Stimulated activated CD8-positive, alpha-beta memory T cell treated with anti-CD3 and anti-CD28 coated beads, Interleukin-7, amount 100 ng/mL, for 1 hour (primary cell): ENCODE measurements at places on chromosomes 7 and 10.

- no peak for DNase-seq
Observed at GRCh38 chr10:82922046-82922445, 1047.1 kb downstream of the NRG3 start.

- no peak for DNase-seq
Observed at GRCh38 chr7:155603205-155603857, 41.1 kb upstream of the RBM33 start.

- DNase-seq, result no peak
Observed at GRCh38 chr10:45058992-45059561, 58.4 kb downstream of the ZNF22 start.

DNA sequence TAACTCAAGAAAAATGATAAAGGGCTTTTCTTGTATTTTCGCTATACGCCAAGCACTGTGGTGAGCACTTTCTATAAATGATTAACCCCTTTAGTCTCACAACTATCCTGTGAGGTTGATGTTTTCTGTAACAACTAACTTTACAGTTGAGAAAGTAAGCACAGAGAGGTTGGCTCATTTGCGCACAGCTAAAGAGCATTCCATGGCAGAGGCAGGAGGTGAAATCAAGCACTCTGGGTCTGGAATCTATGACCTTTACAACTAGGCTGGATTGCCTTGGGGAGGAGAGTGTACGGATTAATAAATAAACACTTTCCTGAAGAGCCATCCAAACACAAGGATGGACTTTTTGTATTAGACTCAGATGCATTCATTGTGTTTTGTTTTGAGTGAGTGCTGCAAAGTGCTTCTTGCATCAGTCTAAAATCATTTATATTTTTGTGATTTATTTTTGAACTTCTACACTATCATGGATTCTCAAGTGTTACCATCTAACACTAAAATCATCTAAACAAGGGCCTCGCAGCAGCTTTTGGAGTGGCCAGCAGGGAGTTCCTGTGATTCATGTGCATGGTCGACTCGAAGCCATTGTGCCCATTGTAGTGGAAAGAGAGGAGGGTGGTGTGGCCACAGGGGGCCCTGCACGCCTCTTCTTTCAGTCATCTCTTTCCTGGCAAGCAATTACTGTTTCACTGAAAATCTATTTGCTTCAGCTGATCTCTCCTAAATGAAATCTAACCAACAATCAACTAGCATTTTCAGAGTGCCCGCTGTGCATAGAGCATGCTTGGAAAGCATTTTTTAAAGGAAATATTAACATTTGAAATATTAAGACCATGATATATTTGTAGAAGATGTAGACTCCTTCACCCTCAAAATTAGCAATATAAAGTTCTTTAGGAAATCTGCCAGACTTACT lies 633.4 kb upstream of the COBL start:
- no peak for DNase-seq

DNA sequence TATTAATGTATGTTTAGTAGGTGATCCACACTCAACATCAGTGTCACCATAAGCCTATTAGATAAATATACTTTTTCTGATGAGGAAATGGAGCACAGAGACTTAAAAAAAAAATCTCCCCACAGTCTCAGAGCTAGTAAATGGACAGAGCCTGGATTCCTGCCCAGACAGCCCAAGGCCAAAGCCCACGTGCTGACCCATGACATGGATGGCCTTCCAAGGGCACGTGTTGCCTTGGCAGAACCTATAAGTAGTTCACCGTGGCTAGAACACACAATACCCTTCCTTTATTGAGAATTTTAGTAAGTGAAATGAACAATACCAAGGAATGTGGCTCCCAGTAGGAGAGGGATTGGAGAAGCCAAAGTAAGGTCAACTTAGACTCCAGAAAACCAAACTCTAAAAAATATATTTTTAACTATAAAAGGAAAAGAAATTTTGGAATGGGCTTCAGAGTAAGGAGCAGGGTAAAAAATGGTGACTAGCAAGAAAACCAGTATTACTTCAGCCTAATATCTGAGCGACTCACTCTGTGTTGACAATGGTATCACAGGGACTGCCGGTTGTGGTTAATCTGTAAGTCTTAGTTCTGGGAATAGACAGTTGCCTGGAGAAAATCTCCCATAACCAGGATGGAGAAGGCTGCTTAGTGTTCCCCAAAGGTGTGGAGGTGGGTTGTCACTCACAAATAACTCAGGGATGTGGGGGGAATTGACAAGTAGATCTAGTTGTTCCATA lies 223.0 kb downstream of the SORCS1 start:
- DNase-seq, result no peak

DNA sequence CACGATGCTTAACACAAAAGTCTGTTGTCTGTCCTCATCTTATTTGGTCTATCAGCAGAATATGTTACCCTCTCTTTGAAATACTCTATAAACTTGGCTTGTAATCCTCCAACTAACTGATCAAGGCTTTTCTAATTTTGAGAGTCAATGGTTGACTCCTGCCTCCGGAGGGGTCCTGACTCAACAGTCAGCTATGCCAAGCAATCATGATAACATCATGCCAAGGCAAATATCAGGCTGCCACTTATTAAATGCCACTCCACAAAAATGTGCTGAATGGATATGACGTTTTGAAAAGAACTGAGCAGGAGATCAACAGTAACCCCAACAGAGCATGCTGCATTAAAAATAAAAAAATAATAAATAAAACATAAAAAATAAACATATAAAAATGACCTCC lies 116.1 kb downstream of the PARD3 start:
- DNase-seq, result no peak

GRCh38 chr7:127862525-127862924 lies 168.7 kb downstream of the LRRC4 start:
- DNase-seq, result no peak

GRCh38 chr10:50216894-50217293 lies 34.4 kb downstream of the ASAH2 start:
- DNase-seq, result no peak

DNA sequence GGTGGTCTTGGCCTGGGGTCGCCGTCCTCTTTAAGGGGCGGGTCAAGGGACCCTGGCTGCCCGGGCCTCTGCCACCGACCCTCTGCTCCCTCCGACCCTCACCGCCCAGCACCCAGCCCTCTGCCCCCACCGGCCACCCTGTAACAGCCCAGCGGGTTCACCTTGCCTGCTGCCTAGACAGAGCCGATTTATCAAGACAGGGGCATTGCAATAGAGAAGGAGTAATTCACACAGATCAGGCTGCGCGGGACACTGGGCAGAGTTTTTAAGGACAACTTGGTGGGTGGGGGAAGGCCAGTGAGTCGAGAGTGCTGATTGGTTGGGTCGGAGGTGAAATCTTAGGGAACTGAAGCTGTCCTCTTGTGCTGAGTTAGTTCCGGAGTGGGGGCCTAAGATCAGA lies 779 bp upstream of the ADCK2 start:
- DNase-seq, result no peak

GRCh38 chr10:79059859-79060379 lies 8.8 kb upstream of the ZMIZ1 start:
- DNase-seq, result no peak

GRCh38 chr10:108601851-108602250 lies 1321.5 kb downstream of the XPNPEP1 start:
- DNase-seq, result no peak

DNA sequence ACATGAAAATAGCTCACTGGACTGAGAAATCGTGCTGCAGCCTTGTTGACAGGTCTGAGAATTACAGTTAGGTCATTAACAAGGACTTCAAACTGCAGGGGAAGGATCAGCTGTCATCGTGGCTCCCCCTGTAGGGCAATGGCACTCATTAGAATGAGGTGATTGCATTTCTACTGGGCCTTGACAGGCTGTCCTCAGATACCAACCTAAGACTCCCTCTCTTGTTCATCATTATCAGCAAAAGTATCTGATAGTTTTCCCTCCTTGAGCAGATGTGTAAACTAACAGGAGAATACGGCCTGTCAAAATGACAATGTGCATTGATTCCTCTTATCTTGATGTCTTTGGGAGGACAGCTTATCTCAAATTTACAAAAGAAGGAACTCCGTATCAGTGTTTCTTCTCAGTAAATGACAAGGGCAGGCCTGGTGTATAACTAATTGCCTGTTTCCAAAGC lies 648.5 kb upstream of the LRRN3 start:
- DNase-seq, result no peak

DNA sequence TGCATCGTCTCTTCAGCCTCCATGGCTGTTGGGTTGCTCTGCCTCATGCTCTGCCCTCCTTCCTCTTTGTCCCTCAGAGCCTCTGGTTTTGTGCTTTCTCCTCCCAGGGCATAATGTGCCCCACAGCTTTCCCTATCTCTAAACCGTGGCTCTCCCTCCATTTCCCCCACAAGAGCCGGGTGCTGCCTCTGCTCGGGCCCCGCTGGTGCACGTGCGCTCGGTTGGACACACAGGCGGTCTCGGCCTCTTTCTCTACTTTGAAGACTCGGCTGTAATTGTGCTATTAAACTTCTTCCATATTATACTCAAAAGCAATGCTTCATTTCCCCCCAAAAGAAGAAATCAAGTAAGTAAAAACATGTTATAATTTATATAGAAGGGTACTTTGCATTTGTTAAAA lies 109.7 kb upstream of the KLF14 start:
- DNase-seq, result no peak

DNA sequence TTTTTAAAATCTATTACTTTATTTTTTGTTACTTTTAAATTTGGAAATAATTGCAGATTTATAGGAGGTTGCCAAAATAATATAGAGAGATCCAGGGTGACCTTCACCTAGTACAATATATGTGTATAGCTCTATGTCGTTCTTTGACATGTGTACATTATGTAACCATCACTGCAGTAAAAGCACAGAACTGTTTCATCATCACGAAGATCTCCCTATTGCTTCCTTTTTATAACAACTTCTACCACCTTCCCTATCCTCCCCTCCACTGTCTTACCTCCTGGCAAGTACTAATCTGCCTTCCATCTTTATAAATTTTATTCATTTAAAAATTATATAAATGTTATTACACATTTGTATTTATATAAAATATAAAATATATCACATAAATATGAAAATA lies 251.0 kb downstream of the AUTS2 start:
- no peak for DNase-seq

GRCh38 chr10:101261702-101262101 lies 32.4 kb upstream of the LBX1 start:
- DNase-seq, result no peak

DNA sequence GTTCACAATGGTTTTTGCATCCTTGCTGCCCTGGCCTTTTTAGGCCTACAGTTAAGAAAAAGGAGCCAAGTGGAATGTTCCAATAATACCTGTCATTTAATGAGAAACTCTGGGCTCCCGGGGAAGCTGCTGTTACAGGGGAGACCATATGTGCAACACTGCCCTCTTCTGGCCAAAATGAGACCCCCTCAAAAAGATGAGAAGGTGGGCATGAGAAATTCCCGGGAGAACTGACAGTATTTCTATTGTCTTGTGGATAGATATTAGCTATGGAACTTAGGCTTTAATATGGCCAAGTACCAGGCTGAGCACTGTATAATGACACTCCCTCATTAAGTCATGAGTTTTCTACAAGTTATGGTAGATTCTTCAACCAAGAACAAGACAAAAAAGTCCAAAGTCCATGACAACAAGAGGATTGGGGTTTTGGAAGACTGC lies 99.4 kb downstream of the CCDC3 start:
- no peak for DNase-seq

GRCh38 chr10:72124989-72125388 lies 36.6 kb upstream of the SPOCK2 start:
- DNase-seq, result no peak

DNA sequence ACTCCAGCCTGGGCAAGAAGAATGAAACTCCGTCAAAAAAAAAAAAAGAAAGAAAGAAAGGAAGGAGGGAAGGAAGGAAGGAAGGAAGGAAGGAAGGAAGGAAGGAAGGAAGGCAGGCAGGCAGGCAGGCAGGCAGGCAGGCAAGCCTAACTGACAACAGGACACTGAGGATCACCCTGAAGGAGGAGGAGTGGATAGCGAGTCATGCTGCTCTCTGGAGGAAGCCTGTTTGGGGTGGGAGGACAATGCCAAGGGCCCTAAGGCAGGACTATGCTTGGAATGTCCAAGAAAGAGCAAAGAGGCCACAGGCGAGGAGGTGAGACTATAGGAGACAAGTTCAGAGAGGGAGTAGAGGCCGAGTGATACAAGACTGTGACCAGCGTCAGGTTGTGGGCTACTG lies 107.0 kb upstream of the PARD3 start:
- DNase-seq, result no peak

DNA sequence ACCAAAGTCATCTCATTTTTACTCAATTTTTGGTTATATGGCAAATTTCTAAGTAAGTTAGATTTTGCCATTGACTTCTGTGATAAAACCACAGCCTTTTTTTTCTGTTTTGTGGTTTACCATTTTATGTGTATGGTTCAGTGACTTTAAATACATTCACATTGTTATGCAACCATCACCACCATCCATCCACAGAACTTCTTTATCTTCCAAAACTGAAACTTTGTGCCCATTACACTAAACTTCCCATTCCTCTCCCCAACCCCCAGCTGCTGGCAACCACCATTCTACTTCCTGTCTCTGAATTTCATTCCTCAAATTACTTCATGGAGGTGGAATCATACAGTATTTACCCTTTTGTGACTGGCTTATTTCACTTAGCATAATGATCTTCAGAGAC lies 280.4 kb upstream of the TCERG1L start:
- DNase-seq, result no peak

GRCh38 chr7:108461840-108462239 lies 5.6 kb upstream of the NRCAM start:
- no peak for DNase-seq

DNA sequence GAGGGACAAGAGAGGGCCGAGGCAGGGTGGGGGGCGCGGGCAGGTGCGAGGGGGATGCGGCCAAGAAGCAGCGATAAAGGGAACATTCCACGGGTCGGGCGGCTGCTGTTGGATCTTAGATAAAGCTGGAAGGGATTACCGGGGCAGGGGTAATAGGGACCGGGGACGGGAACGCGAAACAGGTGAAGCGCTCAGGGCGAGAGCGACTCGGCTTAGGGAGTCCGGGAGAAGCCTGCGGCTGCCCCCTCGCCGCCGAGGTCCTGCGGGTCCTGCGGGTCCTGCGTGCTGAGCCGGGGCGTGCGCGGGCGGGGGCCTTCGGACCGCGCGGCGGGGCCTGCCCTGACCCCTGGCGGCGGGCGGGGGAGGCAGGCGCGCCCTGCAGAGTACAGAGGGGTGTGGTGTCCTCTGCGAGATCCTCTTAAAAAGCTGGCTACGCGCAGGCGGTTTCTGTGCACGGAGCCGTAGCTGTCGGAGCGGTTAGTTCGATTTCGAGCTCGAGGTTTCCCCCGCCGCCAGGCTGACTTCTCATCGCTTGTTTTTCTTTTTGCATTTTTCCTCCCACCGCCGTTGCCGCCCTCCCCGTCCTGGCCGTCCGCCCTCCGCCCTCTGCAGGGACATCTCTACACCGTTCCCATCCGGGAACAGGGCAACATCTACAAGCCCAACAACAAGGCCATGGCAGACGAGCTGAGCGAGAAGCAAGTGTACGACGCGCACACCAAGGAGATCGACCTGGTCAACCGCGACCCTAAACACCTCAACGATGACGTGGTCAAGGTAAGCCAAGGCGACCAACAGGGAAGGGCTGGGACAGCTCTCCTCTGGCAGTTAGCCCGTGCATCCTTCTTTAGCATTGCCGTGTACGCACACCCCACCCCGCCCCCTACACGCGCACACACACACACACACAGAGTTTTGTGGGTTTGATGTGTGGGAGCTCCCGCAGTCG lies 1.4 kb downstream of the CAV1 start:
- no peak for DNase-seq

- peak; percentile 60 for DNase-seq
Observed at GRCh38 chr10:70880077-70880534, 8.3 kb downstream of the PCBD1 start.
